ENCODE measurements at places on chromosomes 7 and 10.

- DNase-seq: no peak
Observed at GRCh38 chr7:22723637-22724036, 3.4 kb upstream of the IL6 start.

DNA sequence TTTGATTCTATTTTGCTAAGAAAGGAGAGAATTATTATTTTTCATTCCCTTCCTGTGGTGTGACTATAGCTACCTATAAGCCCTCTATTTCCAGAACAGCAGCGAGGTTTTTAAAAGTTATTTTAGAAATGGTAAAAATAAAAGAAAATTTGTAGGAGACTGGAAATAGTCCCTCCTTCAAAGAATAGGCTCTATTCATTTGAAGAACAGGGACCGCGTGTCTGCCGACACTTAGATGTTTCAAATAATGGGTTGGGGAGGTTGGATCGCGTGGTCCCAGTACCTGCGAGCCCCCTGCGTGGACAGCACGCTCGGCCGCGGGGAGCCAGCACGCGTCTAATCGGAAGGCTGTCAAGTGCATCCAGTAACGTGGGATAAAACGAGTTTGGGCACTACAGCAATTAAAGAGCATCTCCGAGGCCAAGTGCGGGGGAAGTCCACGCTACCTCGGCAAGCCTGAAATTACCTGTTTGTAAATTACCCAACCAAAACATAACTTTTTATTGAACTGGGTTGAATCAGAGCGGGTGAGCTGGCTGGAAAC lies 1.0 kb downstream of the CACNA2D1 start:
- DNase-seq: no peak

- DNase-seq: no peak
Observed at GRCh38 chr10:13787015-13787421, 200.3 kb downstream of the PRPF18 start.

GRCh38 chr7:138287549-138287948 lies 172.5 kb upstream of the TRIM24 start:
- DNase-seq: no peak

DNA sequence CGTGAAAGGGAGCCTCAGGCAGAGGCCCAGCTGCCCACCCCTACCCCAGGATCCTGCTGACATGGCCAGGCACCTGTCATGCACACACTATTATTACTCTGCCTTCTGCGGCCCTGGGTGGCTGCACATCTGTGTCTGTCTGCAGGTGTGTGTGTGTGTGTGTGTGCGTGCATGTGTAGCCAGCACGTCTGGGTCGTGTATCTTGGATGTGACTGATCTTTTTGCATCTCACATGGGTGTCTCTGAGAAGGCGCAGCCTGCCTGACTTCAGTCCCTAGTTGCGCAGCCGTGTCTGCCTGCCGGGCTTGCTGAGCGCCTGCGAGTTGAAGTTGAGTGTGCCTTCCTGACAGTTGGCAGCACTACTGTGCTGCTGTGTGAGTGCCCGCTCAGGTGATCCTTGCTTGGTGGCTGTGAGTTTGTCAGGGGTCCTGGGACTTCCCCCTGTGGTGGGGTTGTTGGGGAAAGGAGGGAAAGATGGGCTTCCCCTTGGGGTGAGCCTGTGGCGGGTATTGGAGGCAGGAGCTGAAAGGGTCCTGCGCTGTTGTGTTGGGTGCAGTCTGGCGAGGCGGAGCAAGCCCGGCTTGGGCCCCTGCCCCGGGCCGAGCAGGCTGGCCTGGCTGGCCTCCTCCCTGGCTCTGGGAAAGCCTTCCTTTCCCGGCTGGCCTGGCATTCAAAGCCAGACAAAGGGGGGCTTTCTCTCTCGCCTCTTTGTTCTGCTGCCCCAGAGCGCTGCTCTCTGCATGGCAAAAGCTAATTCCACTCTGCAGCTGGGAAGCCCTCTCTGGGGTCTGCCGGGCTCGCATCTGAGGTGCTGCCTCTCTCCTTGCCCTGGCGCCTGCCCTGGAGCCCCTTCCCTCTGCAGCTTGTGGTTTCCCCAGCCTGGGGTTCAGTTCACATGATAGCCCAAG lies 4.9 kb downstream of the TRIM8 start:
- no peak for DNase-seq

- no peak for DNase-seq
Observed at GRCh38 chr10:101000127-101000914, 713 bp downstream of the LZTS2 start.

- no peak for DNase-seq
Observed at GRCh38 chr10:8840356-8840755, 785.9 kb downstream of the GATA3 start.

DNA sequence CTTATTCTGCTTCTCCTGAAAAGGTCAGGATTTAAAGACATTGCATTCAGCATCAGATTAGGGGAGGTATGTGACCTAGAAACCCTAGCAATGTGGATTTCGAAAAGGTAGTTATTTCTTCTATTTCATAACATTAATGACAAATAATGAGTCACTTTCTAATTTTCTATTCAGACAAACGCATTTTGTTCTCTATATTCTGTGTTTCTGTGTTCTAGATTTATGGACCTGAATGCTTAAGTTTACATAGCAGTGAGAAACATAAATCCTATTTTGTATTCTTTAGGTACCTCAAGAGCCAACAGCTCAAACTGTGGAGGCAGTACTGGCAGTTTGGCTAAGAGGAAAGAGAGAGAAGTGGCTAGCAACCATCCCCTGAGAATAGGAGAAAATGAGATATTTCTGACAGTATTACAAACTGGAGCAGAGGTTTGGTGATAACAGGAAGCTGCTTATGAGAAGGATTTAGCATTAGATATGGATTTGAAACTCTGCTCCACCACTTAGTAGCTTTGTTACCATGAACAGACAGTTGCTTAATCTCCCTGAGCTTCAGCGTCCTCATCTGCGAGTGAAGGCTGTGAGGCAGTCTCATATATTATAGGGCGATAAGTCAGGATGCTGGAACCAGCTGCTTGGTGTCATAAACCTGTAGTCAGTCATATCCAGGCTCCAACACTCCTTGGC lies 28.2 kb downstream of the CDK14 start:
- DNase-seq: no peak

DNA sequence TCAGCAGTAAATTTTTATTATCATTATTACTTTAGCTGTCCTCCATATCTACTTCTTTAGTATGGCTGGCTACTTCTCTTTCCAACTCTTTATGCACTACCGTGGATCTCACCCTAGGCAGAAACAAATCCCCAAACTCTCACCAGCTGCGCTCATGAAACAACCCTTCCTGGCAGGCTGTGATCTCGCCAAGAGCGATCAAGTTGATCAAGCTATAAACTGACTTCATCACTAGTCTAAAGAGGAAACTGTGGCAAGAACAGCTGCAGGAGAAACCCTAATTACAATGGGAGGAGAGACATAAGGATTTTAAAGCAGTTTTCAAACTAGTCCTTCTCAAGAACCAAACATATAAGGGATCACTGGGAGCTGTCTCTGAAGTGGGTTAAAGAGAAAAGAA lies 160.5 kb upstream of the PRSS58 start:
- DNase-seq: no peak

GRCh38 chr10:120543291-120543690 lies 86.3 kb downstream of the PLPP4 start:
- no peak for DNase-seq

GRCh38 chr10:24438800-24439199 lies 229.9 kb downstream of the KIAA1217 start:
- no peak for DNase-seq

- no peak for DNase-seq
Observed at GRCh38 chr7:18715988-18716387, 220.4 kb downstream of the HDAC9 start.

DNA sequence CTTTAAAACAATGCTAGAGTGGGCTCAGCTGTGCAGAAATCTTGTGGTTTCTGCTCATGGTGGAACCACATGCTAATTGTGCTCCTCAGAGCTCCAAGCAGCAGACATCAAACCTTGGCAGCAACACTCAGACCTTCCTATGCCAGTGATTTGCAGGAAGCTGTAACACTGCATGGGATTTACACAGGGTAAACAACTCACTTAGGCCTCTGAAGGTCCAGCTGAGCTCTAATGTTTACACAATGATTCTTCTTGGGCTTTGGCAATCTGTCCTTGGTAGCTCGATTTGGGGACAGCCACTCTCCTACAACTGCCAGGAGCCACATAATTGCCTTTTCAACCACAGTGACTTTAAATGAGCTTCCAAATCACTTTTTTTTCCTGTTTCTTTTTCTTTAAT lies 97.7 kb upstream of the PDLIM1 start:
- no peak for DNase-seq

- DNase-seq: no peak
Observed at GRCh38 chr10:89156161-89156835, 50.8 kb downstream of the CH25H start.

DNA sequence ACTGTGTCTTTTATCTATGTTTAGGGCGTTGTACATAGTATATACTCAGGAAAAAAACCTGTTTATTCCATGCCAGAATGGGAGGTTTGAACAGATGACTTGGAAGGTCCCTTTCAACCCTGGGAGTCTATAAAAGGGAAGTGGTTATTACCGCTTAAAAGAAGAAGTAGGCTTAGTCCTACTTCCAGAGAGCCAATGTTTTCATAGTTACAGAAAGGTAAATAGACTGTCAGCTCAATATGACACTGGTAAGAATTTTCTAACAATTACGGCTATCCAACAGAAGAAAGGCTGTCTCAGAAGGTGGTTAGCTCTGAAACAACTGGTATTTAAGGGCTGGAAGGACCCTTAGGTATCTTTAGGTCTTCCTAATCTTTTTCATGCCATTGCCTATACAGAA lies 1.1 kb upstream of the TFAM start:
- no peak for DNase-seq

GRCh38 chr7:105580022-105580740 lies 1.1 kb downstream of the EFCAB10 start:
- DNase-seq: no peak

DNA sequence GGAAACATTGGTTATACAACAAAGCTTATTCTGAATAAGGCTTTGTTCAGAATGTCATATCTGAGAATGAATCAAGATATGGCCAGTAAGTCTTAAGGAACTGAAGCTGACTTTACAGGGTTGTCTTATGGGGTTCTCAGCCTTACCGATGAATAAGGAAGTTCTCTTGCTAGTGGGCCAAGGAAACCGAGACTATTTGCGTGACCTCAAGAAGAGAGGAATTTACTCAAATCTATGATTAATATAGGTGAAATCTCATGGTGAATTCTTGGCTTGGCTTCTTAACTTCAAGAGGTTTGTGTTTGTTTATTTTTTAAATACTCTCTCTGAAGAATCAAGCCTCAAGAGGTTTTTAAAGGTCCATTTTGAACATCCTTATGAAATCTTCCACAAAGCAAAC lies 4.7 kb upstream of the MRLN start:
- DNase-seq: no peak

- no peak for DNase-seq
Observed at GRCh38 chr10:6351495-6351894, 148.8 kb downstream of the PFKFB3 start.

- DNase-seq: no peak
Observed at GRCh38 chr7:151628846-151629604, 109.3 kb upstream of the RHEB start.

DNA sequence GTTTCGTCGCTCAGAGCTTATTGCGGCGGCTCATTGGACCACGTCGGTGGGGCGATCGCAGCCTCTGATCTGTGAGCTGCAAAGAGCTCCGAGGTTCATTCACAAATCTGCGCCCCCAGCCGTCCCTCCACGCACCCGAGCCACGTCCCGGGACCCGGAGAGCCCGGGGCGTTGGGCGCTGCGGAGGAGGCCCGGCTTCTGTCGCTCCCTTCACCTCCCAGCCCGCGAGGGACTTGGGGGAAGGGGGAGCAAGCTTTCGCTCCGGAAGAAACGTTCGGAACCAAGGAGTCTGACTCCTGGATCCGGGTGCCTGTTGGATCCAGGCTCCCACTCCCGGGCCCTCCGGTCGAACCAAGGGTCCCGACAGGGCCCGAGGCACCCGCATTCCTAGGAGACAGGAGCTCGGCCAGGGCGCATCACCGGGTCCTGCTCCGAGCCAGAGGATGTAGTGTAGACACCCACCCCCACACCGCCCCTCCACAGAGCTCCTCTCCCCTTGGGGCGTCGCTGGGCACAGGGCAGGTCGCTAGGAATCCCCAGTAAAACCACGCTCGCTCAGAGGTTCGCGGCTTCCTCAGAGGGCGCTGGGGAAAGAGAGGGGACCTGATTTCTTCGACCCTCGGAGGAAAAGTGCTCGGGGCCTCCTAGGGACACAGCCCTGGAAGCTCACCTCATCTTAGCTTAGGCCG lies 7.9 kb upstream of the EN2 start:
- DNase-seq: no peak

GRCh38 chr7:17293481-17293880 lies 5.0 kb upstream of the AHR start:
- no peak for DNase-seq

DNA sequence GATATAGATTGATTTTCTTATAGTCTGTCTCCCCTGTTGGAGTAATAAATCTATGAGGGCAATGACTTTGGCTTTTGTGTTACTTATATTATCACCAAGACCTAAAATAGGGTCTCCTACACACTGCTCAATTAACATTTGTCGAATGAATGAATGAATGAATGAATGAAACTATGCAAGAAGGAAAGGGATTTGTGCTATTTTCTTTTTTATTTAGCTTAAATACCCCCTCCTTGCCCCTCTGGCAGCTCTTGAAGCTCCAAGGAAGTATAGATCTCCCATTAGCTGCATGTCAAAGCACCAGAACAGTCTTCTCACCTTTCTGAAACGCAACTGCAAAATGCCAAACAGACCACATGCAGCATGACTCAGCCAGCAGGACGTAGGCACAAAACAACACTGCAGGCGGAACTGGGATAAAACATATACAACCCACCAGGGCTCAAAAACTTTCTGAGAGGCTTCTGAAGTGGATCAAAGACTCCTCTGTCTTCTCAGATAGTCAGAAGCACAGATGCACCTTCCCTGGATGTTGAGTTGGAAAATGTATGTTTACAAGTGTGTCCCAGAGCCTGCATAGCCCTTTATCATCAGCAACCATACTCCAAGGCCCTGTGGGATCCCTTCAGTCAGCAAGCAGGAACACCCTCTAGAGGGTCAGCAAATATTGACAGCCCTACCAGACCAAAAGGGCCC lies 187.8 kb downstream of the NPSR1 start:
- no peak for DNase-seq

DNA sequence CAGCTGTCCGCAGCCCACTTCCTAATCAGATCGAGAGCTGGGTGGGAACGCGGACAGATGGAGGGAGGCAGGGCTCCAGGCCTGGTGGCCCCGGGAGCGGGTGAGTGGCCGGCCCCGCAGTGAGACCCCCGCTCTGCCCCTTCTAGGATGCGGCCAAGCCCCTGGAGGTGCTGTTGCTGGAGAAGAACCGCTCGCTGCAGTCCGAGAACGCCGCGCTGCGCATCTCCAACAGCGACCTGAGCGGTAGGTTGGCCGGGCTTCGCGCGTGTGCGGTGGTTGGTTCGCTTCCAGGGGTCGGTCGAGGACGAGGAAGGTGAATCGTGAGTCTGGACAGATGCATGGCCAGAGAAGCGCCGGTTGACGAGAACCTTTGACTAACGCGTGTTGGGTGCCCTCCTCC lies 91.3 kb upstream of the SH2B2 start:
- DNase-seq: no peak

DNA sequence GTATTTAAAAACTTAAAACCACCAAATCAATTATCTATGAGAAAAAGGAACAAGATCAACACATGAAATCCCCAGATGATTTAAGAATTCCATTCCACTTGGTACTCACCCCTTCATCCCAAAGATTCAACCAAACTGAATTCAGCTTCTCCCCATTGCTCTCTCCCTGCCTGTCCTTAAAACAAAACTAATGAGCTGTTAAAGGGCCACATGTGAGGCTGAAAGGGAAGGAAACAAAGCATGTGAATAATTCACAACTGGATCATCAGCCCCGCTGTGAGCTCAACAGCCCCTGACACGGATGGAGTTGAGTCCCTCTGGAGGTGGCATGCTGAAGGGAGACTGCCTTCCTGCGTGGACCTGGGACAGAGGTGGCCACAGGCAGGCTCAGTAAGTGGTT lies 32.9 kb downstream of the VOPP1 start:
- DNase-seq: no peak

Data from hematopoietic multipotent progenitor cell treated with erythropoietin and hydrocortisone succinate and interleukin-3 and kit ligand, for 17 days (in vitro differentiated cells).